NCI-H2081 treated with DMSO at 0.1 percent for 48 hours (cell line): ENCODE measurements at places on chromosomes 5 and 9.

DNA sequence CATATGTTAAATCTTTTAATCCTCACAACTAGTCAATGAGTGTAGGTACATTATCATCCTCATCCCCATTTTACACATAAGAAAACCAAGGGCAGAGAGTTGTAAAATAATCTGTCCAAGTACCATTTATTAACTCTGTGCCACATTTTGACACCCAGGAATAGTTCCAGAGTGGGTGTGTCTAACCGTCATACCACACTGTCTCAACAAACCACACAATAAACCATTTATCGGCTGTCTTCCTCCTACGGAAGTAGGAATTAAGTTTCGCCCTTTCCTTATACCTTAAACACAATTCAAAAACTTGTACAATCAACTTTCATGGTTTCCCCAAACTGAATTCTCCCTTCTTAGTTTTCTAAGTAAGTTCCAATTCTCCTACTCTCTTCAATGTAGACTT, 11.4 kb downstream of the AP3B1 start:
- DNase-seq = no peak

GRCh38 chr9:38195737-38196161, 126.7 kb upstream of the SHB start:
- DNase-seq = no peak

- DNase-seq = no peak
These were observed 695.0 kb upstream of the DMAC1 start for GRCh38 chr9:8494571-8494970.

- no peak for DNase-seq
These were observed 124.5 kb upstream of the PHYKPL start for GRCh38 chr5:178357121-178357521.

DNA sequence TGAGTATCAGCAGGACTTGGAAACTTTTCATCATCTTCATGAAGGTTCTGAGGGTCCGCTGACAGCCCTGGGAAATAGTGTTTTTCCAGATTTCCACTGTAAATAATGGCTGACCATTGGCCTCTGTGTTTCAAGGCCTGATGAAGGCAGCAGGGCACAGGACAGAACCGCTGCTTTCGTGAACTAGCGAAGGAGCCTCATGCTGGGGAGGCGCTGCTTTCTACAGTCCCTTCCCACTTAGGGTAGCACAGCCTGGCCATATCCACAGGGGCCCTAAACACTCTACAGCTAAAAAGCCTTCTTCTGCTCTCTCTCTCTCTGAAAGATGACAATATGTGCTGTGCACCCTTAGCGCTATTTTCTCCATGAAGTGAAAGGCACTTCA, 118.2 kb downstream of the MED27 start:
- no peak for DNase-seq

DNA sequence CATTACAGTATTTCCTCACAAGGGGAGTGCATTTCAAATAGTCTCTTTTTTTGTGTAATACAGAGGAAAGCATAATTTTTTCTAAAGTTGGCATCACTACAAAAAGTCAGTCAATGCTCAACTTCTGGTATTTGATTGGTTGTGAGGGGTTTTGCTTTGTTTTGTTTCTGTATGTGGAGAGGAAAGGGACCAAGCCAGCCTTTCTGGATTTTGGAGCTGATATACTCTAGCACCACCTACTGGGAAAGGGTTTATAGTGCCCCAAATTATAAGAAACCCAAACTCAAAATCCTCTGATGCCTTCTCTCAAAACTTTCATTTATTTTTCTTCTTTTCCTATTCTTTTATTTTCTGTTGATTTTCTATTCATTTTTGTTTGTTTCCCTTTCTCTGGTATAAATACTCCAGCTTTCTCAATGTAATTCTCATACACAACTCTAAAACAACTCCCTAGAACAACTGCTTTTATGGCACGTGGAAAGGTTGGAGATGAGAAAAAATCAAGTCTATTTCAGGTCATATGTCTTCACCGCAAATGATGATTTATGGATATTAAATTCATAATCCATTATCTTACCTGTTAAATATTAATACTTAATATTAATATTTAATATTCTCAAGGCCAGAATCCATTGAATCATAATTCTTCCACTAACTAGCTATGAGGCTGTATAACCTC, 69.5 kb upstream of the ANXA1 start:
- DNase-seq = no peak

DNA sequence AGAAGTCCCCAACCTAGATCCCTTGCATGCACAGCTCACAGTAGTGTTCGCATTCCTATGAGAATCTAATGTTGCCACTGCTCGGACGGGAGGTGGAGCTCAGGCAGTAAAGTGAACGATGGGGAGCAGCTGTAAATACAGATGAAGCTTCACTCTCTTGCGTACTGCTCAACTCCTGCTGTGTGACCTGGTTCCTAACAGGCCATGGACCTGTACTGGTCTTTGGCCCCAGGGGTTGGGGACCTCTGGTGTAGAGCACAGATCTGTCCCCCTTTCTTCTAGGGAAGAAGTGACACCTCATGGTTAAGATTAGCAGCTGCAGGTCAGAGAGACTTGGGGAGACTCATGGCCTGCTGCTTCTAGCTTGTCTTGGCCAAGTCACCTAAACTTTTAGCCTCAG, 7.1 kb downstream of the ARHGEF28 start:
- no peak for DNase-seq

DNA sequence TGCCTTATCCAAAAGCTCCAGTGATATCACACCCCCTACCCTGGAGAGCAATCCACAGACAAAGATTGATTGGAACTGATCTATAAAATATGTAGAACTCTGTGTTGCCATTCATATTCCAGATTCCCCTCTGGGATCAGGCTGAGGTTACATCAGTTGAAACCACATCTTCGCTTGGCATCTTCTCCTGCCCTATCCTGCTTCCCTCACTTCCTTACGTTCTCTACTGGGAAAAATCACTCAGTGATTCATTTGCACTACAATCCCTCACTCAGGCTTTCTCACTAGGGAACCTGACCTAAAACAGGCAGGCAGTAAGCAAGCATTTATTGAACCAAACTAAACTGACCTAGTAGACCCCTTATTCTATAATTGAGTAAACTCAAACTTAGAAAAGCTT, 111.7 kb downstream of the ESM1 start:
- DNase-seq = no peak

- no peak for DNase-seq
These were observed 1.3 kb downstream of the SH3RF2 start for GRCh38 chr5:145937432-145938250.

- no peak for DNase-seq
These were observed 280.7 kb upstream of the ZNF608 start for GRCh38 chr5:125026867-125027731.

GRCh38 chr5:79025054-79025472, 40.0 kb upstream of the ARSB start:
- peak; percentile 9 for DNase-seq

- DNase-seq = no peak
These were observed 129.1 kb upstream of the FBN2 start for GRCh38 chr5:128667152-128667551.

GRCh38 chr9:128138001-128138400, 10.5 kb upstream of the PTGES2 start:
- no peak for DNase-seq

GRCh38 chr5:66870708-66871107, 274.5 kb downstream of the MAST4 start:
- DNase-seq = no peak

- peak; percentile 68 for DNase-seq
These were observed 43.1 kb downstream of the NACC2 start for GRCh38 chr9:136051837-136052471.

DNA sequence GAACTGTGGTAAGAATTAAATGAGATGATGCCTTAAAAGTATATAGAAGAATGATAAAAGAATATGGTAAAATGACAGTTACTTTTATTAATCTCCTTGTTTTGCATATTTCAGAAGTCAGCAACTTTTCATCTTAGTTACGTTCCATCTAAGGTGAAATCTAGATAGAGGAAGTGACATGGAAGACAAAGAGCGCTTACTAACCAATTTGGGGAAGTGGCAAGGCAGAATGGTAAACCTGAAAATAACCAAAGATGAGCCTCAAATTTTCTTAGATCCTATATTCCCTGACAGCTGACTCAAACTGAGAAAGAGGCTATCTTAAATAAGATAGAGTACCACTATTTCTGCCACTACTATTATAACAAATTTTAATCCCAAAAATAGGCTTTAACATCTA, 52.5 kb downstream of the FGF10 start:
- DNase-seq = no peak

DNA sequence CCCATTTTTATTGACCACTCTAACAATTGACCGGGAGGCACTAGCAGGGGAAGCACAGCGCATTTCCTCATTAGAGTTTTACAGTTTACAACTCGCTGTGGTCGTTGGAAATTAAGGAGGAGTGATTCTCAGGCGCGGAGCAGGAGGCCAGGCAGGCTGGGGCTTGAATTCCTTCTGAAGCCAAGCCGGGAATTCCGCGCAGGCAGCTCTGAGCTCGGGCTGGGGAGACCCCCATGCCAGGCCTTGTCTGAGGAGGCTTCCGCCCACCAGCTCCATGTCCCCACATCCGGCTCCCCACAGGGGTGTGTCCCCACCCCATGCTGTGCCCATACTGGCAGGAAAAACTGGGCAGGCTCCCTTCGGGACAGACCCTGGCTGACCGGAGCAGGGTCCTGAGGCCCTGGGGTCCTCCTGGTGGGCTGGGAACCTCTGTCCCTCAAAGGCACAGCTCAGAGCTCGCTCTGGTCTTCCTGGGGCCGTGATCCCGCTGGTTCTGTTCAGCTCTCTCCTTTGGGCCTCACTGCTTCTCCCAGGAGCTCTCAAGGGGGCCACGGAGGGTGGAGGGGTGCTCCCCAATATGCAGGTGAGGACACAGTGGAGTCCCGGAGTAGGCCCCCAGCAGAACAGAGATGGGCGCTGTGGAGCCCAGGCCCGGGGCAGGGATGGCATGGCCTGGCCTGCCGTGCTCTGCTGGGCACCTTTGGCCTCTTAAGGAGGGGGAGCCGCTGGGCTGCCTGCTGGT, 1.3 kb upstream of the NRARP start:
- no peak for DNase-seq

- no peak for DNase-seq
These were observed 462.2 kb downstream of the DIRAS2 start for GRCh38 chr9:90180381-90180780.

DNA sequence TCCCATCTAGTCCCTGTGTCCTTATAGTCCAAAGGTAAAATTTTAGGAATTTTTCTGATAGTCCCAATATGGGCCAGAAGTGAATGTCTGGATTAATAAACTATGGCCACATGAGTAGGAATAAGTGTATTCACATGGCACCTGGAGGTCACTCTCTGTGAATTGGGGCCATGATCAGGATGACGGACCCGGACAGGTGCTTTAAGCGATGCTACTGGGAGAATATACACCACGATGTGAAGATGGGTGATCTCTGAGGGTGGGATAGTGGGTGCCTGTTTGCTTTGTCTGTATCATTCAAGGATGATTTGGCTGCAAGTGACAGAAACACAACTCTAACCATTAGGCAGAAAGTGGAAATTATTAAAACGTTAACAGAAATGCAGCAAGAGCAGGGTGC, 101.2 kb downstream of the UGCG start:
- DNase-seq = no peak

DNA sequence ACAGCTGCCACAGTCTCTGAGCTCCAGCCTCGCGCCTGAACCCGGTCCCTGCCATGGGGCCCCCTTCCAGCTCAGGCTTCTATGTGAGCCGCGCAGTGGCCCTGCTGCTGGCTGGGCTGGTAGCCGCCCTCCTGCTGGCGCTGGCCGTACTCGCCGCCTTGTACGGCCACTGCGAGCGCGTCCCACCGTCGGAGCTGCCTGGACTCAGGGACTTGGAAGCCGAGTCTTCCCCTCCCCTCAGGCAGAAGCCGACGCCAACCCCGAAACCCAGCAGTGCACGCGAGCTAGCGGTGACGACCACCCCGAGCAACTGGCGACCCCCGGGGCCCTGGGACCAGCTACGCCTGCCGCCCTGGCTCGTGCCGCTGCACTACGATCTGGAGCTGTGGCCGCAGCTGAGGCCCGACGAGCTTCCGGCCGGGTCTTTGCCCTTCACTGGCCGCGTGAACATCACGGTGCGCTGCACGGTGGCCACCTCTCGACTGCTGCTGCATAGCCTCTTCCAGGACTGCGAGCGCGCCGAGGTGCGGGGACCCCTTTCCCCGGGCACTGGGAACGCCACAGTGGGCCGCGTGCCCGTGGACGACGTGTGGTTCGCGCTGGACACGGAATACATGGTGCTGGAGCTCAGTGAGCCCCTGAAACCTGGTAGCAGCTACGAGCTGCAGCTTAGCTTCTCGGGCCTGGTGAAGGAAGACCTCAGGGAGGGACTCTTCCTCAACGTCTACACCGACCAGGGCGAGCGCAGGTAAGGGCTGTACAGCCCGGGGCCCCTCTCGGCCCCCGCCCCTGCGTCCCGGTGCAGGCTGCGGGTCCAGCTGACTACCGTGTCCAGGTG, 509 bp downstream of the LVRN start:
- no peak for DNase-seq

- no peak for DNase-seq
These were observed 41.3 kb downstream of the CAST start for GRCh38 chr5:96703384-96703920.

DNA sequence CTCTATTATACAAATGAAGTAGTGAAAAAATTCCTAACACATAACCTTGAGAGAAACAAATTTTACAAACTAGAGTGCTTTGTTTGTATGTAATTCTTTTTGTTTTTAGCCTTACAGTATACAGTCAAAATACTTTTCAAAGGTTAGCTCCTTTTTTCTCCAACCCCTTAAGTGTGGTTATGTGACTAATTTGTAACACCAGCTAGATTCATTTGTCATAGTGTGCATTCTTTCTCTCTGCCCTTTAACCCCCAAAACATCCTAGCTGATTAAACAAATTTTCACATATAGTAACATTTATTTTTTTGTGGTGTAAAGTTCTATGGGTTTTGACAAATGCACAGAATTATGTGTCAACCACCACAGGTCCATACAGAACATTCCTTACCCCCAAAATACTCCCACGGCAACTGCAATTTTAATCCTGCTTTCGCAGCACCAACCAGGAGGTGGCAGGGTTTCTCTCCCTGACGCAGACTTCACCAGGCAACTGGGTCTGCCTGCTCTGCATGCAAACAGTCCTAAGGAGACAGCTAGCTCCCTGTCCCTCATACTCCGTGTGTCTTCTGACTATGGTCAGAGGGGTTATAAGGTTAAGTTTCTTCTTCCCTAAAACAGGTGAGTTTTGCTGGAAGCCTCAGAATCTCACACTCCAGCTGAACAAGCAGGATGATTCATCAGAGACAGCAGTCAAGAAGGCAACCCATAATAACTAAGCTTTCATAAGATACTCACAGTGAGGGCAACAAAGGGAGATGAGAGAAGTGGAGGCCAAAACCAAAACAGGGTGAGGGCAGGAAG, 44.5 kb upstream of the NR5A1 start:
- no peak for DNase-seq

GRCh38 chr9:21525174-21525573, 43.1 kb upstream of the IFNE start:
- DNase-seq = no peak

- DNase-seq = no peak
These were observed 1351.3 kb upstream of the NUDT12 start for GRCh38 chr5:104913841-104914281.

DNA sequence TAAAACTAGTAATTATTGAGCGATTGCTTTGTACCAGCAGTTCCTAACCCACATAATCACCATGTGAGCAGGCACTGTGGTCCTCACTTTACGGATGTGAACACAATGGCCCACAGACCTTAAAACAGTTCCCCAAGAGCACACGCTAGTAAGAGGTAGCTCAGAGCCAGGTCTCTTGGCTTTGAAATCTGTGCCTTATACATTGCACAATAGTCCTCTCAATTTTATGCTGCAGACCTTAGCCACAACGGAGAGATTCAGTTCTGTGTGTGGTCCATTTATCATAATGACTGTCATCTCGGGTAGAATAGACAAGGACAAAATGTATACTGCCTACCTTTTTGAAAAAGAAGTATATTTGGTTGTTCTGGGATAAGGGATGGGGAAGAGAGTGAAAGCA, 289.0 kb upstream of the ANKRD55 start:
- DNase-seq = no peak
